ENCODE measurements at places on chromosomes 1 and 21.

GRCh38 chr1:100499194-100499811, 38.6 kb upstream of the GPR88 start:
- DNase-seq, result no peak

DNA sequence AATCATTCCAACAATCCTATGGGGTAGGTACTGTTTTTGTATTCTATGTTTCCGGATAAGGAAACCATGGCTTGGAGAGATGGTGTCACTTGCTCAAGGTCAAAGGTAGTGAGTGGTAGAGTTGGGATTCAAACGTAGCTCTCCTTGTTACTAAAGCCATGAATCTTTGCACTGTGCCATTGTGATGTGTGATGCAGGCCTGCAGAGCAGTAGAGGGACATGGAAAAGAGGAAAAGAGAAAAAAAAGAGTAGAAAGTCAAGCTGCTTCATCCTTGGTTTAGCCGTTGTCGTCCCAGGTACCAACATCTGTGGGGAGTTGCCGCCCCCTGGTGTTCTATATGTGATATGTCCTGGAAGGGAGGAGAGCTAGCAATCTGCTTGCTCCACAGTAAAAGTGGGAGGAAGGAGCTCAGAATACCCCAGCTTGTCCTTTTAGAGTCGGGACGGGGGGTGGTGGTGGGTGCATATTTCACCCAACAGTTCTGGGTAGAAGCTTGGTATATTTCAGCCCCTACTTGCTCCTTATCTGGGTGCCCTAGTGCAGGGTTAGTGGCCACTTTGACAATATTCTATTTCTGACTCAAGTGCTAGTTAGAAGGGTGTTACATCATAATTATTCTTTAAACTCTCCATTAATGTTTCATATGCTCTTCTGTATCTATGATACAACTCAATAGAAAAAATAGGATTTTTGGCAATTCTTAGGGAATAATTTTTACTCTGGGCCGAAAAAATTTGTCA, 98.4 kb downstream of the EBNA1BP2 start:
- DNase-seq, result peak; percentile 81

GRCh38 chr21:14876524-14876840, 188.3 kb downstream of the NRIP1 start:
- DNase-seq, result no peak

- no peak for DNase-seq
Measured at GRCh38 chr1:172238965-172239364, 181.5 kb upstream of the C1orf105 start.

- no peak for DNase-seq
Measured at GRCh38 chr1:235864469-235864868, 2.2 kb downstream of the LYST start.

- DNase-seq, result peak; percentile 64
Measured at GRCh38 chr1:40848530-40849189, 13.5 kb downstream of the CITED4 start.

DNA sequence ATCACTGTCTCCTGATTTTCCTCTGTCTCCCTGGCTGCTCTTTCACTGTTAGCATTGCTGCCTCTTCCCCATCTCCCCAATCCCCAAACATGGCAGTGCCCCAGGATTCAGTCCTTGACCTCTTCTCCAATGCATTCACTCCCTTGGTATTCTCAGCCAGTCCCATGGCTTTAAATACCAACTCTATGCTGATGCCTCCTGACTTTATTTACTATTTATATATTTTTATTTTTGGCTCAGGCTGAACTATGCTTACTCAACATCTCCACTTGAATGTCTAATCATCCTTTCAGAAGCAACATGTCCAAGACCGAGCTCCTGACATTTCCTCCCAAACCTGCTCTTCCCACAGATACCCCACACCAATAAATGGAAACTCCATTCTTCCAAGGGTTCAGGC, 26.3 kb downstream of the NMNAT2 start:
- no peak for DNase-seq

- DNase-seq, result peak; percentile 28
Measured at GRCh38 chr1:154726443-154726842, 118.5 kb upstream of the ADAR start.

- DNase-seq, result peak; percentile 65
Measured at GRCh38 chr1:244730153-244730933, 77.4 kb downstream of the DESI2 start.

GRCh38 chr1:244010703-244011123, 40.4 kb upstream of the ZBTB18 start:
- peak; percentile 44 for DNase-seq

GRCh38 chr1:214650664-214651063, 47.7 kb downstream of the CENPF start:
- no peak for DNase-seq

- no peak for DNase-seq
Measured at GRCh38 chr1:182229451-182229850, 162.1 kb downstream of the GLUL start.

DNA sequence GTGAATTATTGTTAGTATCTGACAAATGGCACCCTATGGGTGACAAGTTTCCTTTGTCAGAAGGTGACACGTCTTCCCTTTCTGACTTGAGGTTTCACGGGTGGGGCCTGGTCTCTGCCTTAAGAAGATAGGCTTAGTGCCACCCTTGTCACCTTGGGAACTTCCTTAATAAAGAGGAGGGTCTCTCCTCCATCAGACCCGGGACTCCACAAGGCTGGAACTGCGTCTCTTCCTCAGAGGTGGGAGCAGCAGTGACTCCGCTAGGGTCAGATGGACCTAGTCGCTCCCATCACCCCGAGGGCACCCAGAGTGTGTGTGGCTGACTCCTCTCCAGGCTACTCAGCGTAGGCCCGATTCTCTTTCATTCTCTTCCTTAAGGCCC, 774 bp upstream of the WDTC1 start:
- no peak for DNase-seq

DNA sequence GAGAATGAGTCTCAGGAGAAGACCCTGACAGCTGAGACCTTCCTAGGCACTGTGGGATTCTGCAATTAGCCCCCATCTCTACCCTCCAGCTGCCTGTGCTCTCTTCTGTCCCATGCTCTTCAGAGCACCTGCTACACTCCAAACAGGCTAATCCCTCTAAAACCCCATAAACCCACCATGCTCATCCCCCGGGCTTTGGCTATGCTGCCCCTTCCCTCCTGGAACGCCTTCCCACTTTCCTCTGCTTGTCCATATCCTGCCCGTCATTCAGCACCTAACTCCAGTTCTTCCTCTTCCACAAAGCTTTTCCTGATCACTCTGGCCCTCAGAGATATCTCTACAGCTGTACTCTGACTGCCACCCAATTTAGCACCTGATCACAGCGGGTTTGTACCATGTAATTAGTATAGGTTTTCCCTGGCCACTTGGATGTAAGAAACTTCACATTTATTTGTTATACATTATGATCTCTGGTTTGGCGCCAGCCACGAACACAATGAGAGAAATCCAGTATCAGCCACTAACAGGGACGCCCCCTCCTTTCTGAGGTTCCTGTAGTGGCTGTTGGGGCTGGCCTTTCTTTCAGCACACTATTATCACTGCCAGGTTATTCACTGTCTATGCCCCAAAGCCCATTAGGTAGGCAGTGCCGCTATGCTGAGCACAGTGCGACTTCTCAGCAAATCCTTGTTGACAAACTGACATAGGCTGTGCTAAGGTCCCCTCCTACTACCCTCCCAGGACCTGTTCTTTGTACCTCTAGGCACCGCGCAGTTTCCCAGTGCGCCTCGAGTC, 45.1 kb downstream of the CDC7 start:
- DNase-seq, result no peak

GRCh38 chr1:211013346-211014240, 120.4 kb downstream of the KCNH1 start:
- DNase-seq, result no peak

- no peak for DNase-seq
Measured at GRCh38 chr1:101739826-101740330, 256.8 kb downstream of the OLFM3 start.

DNA sequence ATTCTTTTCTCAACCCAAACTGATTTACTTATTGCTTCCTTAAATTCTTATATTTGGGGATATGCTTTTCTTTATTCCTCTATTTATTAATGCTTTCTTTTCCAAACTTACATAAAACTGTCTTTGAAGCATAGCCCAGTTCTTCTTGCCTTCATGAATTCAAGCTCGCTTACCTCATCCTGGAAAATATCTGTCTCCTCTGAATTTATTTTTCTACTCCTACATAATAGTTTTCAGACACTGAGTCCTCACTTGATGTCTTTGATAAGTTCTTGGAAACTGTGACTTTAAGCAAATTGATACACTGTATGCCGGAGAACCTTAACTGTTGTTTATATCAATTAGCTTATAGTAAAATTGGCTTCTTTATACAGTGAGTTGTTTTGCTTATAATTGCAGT, 93.8 kb downstream of the ZFYVE9 start:
- no peak for DNase-seq

DNA sequence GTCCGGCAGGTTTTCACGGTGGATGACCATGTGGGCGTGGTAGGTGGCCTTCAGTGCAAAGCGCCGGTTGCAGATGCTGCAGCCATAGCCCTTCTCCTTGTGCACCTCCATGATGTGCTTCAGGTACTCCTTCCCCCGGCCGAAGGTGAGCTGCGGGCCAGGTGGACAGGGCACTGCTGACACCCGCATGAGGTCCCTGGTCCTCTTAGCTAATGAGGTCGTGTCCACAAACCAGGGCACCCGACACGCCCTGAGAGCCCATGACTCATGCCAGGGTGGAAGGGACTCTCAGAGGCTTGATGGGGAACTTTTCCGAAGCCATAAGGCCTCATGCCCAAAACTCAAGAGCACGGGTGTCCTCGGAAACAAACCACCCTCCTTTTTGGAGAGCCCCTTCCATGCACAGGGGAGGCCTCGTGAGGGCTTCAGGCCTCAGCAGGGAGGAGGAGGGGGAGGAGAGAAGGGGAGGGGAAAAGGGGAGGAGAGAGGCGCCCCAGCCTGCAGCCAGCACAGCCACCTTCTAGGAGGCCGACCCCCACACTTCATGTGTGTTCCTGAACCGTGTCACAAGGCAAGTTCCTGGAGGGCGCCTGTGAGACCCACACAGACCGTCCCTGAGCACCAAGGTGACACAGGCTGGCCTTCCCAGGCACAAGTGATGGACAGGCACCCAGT, 54.4 kb upstream of the RIPK4 start:
- no peak for DNase-seq

- DNase-seq, result no peak
Measured at GRCh38 chr1:25522031-25522655, 21.3 kb upstream of the LDLRAP1 start.

DNA sequence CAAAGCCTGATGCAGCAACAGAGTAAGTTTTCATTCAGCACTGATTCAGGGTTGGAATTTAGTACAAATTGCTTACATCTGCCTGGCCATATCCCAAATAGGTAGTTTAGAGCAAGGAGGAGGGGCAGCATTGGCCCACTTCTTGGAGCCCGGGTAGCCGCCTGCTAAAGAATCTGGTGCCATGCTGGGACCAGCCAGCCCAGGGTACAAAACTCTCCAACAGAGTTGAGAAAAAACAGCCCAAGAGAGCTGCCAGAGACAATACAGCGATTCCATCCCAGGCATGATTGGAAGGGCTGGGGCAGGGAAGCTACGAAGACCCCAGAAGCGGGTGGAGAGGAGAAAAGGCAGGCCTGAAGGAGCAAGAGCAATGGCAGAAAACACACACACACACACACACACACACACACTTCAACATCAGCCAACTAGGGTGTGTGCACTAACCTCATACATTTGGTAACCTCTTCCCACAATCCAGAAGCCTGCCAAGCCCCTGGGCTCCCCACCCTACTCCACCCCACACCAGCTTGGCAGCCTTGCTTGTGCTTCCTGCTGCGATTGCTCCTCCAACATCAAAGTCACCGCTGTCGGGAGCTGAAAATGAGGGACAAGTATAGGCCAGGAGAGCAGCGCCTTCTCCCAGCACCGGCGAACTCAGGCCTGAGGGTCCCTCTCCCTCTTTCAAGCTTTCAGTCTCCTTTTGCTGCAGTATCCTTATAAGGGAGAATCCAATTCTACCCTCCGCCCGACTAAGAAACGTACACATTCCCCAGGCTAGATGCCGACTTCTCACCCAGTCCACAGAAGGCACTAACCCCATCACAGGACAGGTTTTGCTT, 1.2 kb downstream of the PIK3C2B start:
- DNase-seq, result peak; percentile 26

DNA sequence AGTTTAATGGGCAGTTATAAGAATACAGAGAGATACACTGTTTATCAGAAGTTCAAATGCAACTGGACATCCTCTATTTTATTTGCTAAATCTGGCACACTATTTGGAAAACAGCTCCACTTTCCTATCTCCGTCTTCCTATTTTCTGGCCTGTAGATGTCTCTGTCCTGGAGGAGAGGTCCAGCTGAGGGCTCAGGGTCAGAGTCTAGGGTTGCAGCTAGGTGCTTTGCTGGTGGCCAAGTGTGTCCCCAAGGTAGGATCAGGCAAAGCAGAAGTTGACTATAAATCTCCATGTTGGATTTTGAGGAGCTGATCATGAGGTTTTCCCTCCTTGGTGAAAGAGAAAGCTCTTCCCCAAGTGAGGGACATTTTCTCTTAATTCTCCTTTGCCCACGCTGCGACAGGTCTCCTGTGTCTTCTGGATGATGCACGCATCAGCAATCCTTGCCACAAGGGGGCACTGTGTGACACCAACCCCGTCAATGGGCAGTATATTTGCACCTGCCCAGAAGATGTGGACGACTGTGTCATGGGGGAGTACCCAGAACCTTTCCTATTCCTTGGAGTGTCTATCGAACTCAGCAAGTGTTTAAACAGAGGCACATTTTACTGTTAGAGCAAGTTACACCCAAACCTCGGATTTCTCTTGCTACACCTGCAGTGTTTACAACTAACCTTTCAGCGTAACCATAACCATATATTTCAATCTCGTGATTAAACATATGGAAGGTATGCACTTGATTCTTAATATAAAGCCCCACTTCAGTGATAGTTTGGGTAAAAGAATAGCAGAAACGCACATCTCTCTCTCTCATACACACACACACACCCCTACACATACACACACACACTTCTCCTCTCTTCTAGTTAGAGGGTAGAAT, 10.2 kb downstream of the ADAM30 start:
- peak; percentile 51 for DNase-seq

DNA sequence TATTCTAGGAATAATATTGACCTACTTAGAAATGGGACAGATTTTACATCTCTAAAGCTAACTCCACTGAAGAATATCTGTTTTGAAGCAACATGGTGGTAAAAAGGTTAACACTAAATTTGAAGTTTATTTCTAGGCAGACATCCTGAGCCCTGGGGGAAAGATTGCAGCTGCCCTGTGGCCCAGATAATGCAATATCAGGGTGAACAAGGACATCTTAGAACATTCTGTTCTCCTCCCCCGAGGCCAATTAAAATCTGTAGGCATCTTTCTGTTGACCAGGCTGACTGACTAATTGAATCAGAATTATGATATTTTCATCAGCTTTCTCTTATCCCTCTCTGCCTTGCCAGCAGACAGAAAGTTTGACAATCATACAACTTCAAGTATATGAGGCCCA, 149.8 kb upstream of the DUSP10 start:
- DNase-seq, result no peak

All from suppressor macrophage (primary cell).